Right atrium auricular region (tissue), 2 donors: ENCODE measurements at places on chromosomes 12 and 14.

DNA sequence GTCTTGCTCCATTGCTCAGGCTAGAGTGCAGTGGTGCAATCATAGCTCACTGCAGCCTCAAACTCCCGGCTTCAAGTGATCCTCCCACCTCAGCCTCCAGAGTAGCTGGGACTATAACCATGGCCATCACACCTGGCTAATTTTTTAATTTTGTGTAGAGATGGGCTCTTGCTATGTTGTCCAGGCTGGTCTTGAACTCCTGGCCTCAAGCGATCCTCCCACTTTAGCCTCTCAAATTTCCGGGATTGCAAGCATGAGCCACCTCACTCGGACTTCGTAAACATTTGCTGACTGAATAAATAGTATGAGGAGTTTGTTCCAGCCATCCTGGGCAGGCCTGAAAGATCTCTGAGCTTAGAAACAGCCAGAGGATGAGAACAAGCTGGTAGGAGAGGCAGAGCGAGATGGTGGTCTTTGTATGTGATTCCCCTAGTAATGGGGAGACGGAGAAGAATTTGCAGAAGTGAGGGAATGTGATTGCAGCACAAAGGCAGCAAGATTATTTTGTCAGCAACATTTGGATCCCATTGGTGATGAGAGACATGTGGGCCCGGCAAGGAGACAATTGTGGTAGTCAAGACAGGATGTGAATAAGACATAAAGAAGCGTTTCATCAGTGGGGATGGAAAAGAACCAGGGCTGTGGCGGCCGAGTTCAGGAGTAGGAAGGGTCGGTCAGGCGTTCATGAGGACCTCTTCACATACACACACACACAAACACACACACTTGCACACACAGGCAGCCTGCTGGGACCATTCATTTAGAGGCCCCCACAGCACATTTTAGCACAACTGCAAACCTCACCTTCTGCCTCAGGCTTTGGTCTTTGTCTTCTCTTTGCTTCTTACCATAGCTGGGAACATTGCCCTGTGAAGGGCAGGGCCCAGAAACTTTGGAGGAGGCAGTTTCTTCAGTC is 155.5 kb downstream of the ZFP36L1 start:
- peak; percentile 77 for DNase-seq

GRCh38 chr14:67602995-67603545 is 3.0 kb upstream of the PIGH start:
- DNase-seq, result no peak

DNA sequence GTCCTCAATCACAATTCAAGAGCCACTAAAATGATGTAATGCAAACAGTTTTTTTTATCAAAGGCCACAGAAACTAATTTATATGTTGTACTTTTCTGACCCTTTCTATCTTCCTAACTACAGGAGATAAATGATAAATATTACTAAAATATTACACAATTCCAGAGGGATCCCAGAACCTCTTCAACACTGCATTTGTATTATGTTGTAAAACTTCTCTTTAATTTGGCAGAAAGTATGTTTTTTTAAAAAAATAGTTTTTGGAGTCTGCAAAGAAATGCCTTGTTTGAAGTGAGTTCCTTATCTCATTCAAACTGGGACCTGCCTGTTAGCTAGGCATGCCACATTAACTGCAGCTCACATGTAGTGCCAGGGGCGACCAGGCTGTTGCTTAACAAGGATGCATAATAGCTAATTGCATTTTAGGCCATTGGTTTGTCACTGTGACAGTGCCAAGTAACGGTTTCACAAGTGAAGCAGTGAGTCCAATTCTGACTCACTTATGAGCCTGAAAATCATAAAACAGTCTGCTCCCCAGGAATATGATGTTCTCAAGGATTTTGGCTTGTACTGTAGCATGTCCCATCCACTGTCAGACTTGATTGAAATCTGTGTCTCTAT is 266.9 kb downstream of the KTN1 start:
- peak; percentile 68 for DNase-seq

GRCh38 chr14:58245562-58245961 is 919 bp downstream of the PSMA3 start:
- DNase-seq, result no peak

GRCh38 chr12:61356485-61356884 is 903.7 kb upstream of the USP15 start:
- no peak for DNase-seq

GRCh38 chr12:28872654-28873268 is 276.3 kb upstream of the FAR2 start:
- DNase-seq, result no peak

- DNase-seq, result no peak
Observed at GRCh38 chr12:28998662-28999120, 150.4 kb upstream of the FAR2 start.

GRCh38 chr12:43942379-43942778 is 106.5 kb downstream of the TMEM117 start:
- DNase-seq, result no peak

GRCh38 chr12:94322346-94322745 is 137.3 kb downstream of the CEP83 start:
- DNase-seq, result no peak

- DNase-seq, result no peak
Observed at GRCh38 chr14:20686386-20687143, 2.0 kb upstream of the ANG start.

DNA sequence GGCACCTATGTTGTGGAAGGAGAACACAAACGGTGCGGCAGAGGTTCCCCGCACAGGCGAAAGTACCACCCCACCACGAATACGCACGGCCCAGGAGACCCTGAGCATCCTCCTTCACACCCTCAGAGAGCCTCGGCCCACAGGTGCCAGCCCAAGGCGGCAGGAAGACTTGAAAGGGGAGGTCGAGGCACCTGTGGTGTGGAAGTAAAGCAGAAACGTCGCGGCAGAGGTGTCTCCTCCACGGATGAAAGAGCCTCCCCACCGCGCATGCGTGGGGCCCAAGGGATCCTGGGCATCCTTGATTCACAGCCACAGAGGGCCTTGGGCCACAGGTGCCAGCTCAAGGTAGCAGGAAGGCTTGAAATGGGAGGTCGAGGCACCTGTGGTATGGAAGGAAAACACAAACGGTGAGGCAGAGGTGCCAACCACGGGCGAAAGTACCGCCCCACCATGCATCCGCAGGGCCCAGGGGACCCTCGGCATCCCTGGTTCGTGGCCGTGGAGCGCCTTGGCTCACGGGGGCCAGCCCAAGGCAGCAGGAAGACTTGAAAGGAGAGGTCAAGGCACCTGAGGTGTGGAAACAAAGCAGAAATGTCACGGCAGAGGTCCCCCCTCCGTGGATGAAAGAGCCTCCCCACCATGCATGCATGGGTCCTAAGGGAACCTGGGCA is 380.1 kb downstream of the ALG10 start:
- peak; percentile 28 for DNase-seq
